Activated T-helper 17 cell treated with anti-CD3 and anti-CD28 coated beads, Interleukin-2, amount 50 U/mL, for 72 hours (primary cell): ENCODE measurements at places on chromosomes 2 and 18.

- ATAC-seq = no peak
Measured at GRCh38 chr18:3716116-3716660, 266.2 kb downstream of the TGIF1 start.

GRCh38 chr2:196660244-196660643 lies 20.7 kb downstream of the CCDC150 start:
- no peak for ATAC-seq

- ATAC-seq = no peak
Measured at GRCh38 chr2:52775674-52776073, 991.9 kb upstream of the CHAC2 start.

- ATAC-seq = peak; percentile 22
Measured at GRCh38 chr18:77061281-77061945, 71.2 kb downstream of the MBP start.

- no peak for ATAC-seq
Measured at GRCh38 chr2:172248381-172248780, 145.7 kb upstream of the DLX2 start.

- no peak for ATAC-seq
Measured at GRCh38 chr18:34933909-34934661, 107.1 kb upstream of the MAPRE2 start.
